ENCODE measurements at places on chromosomes 3 and 15.
A peak's percentile ranks its signal among the peaks of the same experiment; 100 is the strongest.

DNA sequence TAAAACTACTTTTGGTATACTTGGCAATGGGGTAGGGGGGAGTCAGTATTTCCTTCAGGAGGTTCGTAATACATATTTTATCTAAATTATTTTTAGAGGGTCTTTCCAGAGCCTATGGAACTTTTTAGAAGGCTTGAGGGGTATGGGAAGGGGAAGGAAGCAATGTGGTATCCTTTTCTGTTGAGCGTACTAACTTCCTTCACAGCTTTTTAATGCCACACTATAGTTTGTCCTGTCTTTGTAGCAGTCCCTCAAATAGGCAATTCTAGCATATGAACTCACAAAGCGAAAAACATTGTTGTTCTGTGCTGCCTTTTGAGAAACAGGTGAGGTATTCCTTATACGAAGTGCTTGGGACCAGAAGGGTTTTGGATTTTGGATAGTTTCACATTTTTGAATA, 22.3 kb upstream of the P2RY13 start:
- DNase-seq = no peak

DNA sequence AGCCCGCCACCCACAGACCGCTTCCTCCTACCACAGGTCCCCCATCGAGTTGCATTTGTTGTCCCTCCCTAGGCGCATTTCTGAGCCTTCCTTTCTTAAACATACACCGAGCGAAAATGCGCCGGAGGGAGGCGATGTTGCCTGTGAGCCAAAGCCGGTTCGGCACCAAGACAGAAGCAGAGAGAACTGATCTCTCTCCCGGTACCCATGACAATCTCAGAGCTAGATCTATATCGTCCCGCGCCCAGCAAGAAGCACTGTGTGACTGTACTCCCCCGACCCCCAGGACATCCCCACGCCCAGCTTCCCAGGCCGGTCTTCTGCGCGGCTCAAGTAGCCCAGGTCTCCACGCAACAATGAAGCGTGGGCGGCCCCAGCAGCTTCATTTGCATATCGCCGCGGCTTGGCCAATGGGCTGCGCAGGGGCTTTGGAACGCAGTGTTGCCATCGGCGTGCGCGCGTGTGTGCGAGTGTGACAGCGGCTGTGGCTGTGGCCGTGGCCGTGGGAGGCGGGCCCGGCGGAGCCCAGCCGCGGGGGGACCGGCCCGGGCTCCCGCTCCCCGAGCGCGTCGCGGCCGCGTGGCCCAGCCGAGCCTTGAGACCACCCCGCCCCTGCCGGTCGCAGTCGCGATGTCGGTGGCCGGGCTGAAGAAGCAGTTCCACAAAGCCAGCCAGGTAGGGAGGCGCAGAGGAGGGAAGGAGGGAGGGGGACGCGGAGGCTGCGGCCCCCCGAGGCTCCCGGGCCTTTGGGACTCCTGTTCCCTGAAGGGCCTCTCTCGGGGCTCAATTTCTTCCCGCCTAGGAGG, at the start of gene SH3GL3:
SH3GL3 (plus strand) TSS at position 438 of the 806 bp plus-strand sequence; CDS start at position 631, 193 bp downstream.
- DNase-seq = peak; percentile 68

DNA sequence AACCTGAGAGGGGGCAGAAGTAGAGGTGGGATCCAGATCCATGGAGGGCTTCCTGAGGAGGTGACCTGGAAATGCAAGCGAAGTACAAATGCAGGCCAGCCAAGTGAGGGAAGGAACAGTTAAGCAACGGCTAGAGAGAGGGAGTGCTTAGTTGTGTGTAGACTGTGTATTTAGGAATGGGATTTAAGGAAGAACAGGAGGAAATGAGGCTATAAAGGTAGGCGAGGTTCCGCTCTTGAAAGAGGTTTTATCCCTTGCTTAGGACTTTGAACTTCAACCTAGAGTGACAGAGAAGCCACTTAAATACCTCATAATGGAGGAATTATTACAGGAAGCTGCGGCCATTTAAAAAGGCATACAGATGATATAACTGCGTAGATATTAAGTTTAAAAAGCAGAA, 295.1 kb downstream of the THSD4 start:
- no peak for DNase-seq

DNA sequence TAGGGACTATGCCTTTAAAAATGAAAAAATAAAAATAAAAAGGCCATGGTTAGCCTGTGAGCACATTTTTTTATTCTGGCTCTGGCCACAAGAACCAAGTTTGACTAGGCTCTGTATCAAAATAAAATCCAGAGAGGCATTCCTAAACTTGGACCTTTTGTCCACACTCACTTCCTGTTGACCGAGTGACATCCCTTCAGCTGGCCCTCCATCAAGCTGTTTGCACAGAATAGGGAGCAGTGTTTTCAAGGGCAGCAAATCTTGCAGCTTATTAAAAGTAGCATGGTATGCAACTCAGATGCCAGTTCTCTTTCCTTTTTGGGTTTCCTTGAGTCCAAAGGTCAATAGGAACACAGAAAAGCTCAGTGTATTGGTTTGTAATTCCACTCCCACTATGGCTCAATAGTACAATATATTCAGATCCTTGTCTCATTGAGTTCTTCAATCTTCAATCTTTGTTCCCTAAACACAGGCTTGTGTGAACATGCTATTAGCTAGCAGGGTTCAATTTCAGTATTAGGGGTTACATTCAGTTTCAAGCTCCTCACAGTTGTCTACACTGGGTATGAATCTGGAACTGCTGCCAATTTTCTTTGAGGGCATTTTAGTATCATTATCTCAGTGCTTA, 244.5 kb downstream of the RBMS3 start:
- peak; percentile 59 for DNase-seq

- no peak for DNase-seq
Observed at GRCh38 chr3:72190050-72190449, 405.1 kb upstream of the PROK2 start.

DNA sequence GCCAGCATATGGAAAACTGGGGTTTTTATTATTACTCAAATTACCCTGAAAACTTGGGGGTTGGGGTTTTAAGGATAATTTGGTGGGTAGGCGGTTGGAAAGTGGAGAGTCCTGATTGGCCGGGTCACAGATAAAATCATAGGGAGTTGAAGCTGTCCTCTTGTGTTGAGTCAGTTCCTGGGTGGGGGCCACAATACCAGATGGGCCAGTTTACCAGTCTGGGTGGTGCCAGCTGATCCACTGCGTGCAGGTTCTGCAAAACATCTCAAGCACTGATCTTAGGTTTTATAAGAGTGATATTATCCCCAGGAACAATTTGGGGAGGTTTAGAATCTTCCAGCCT, 4.9 kb upstream of the ZNF662 start:
- DNase-seq = no peak

- DNase-seq = no peak
Observed at GRCh38 chr3:43417133-43417532, 130.8 kb downstream of the SNRK start.

DNA sequence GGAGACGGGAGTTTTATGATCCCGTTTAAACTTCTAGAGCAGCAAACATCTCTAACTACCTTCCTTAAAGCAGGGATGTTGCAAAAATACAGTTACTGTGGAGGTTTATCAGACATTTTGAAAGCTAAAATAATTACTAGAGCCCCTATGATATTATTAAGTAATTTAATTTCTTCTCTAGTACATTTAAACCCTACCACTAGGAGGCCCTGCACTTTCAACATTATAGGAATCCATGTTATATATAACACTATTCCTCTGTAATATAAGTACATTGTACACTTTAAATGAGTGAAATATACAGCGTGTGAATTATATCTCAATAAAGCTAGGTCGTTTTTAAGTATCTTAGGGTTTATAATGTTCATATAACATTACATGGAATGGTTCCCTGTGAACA, 11.5 kb downstream of the SETMAR start:
- no peak for DNase-seq

GRCh38 chr3:184349563-184350470, 11.6 kb downstream of the CLCN2 start:
- DNase-seq = no peak

DNA sequence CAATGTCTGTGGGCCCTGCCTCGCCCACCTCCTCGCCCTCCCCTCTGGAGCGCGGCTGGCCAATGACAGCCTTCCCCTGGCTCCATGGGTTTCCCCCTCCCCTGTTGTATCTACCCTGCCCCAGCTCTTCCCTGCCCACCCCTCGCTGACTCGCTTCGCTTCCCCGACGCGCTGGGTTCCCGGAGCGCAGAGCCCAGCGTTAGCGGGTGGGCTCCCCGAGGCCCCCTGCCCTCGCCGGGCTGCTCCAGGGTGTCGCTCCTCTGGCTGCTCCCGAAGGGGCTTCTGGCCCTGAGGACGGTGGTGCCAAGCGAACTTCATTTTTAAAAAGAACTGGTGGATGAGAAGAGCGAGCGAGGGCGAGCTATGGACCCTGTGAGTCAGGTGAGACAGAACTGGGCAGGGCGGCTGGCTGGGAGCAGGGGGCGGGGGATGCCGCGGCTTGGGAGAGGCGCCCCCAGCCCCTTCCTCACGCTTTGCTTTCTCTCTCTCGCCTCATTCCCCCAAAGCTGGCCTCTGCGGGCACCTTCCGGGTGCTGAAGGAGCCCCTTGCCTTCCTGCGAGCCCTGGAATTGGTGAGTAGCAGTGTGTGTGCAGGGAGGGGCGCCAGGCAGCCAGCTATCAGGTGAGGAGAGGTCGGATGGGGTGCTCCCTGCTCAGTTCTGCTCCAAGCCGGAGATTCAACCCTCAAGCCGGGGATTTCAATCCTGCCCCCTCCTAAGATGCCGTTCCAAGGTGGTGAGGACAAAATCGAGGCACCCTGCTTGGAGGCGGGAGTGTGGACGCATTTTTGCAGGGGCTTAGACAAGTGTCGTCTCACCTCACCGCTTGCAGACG, at the start of gene SYNPR:
SYNPR (plus strand) TSS at position 138 of the 834 bp plus-strand sequence.
- DNase-seq = no peak

GRCh38 chr3:36957063-36957462, 12.2 kb upstream of the TRANK1 start:
- DNase-seq = no peak

GRCh38 chr3:16633948-16634347, 28.7 kb upstream of the DAZL start:
- DNase-seq = no peak

DNA sequence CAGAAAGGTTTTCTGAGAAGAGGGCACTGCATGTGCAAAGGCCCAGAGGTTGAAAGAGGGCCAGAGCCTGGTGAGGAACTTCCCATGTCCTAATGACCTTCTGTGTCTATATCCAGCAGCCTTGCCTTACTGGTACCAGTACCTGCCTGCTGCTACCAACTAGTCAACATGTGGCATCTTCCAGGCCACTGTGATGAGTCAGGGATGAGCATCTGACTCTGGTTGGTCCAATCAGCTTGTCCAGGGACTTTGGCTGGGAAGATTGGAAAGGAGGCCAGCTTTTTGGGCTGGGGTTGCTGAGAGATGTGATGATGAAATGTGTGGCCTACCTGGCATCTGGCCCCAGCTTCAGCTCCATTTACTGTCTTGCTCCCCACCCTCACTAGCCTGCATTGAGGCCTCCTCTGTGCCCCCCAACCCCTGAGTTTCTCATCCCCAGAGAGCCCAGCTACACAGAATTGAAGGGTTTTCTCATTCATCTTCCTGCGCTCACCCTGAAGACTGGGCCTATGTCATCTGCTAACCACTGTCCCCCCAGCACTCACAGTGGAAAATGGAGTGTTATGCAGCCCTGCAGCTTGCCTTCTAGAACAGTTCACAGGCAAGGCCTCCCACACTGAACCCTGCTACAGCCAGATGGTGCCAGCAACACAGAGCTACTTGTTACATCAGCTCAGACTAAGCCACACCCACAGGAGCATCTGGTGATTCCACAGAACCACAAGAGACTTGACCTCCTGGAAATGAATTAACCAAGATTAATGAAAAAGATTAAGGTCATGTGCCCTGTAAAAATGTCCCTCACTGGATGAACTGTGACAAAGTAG, 1.3 kb upstream of the TWF2 start:
- peak; percentile 95 for DNase-seq

- no peak for DNase-seq
Observed at GRCh38 chr15:47794252-47794914, 77.1 kb downstream of the SEMA6D start.

- no peak for DNase-seq
Observed at GRCh38 chr15:77376770-77377169, 43.1 kb downstream of the PEAK1 start.

- peak; percentile 30 for DNase-seq
Observed at GRCh38 chr3:122944671-122945161, 82.8 kb downstream of the SEMA5B start.

DNA sequence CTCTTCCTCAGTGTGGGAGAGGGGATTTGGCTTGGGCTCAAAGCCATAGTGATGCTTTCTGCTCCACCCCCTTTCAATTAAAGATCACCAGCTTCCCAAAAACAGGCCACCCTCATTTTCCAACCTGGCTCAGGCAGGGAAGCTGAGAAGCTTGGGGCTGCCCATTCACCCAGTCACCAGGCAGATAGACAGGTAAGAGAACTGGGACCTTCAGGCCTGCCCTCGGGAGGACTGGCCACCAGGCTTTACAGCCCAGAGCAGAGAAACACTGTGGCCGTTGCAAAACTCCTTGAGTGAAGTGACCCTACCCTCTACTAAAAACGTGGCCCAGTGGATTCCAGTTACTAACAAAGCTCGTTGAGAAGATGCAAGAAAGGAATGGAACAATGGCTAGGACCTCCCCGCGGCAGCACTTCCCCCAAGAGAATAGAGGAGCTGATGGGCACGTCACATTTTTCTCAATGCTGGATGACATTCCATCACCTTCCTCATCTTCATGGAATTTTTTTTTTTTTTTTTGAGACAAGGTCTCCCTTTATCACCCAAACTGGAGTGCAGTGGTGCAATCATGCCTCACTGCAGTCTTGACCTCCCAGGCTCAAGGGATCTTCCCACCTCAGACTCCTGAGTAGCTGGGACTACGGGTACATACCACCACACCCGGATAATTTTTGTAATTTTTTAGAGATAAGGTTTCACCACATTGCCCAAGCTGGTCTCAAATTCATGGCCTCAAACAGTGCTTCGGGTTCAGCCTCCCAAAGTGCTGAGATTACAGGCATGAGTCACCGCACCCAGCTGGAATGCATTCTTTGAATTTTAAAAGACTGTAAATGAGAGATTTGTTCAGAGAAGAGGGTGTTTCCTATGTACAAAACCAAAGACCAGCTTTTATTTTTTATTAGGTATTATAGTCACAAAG, 37.9 kb downstream of the LIPC start:
- peak; percentile 54 for DNase-seq

DNA sequence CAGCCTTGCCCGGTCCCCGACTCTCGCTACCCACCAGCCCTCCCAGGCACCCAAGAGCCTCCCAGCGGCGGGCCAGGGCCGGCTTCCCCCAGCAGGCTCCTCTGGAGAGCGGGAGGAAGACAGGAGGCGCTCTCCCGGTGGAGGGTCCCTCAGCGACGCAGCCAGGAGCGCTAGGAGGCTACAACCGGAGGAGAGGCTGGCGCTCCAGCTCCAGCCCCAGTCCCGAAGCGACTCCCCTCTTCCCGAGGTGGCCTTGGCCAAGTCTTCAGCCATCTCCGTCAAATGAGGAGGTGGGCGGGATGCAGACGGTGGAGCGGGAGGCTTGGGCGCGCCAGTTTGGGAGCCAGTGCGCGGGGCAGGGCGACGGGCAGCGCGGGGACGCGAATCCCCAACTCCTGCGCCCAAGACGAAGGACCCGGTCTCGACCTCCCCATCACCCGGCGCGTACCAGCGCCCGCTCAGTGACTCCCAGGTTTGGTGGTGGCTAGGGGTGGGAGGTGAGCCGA, 722 bp downstream of the CHRNA3 start:
- no peak for DNase-seq

DNA sequence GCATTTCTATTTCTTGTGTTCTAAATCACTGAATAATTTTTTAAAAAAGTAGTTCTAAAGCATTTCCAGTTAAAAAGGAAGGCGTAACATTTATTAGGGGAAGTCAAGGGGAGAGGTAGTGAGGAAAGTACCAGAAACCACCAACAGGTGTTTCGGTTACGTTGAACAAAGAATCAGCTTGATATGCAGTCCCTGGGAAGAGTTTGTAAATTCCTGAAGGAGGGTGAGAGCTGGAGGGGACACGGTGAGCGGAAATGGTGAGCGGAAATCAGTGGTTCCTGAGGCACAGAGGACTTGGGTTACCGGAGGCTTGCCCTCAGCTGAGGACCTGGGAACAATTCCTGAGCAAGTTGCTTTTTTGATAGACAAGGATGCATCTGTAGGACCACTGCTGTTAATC, 17.8 kb downstream of the MAP2K1 start:
- no peak for DNase-seq

Measured in AG08395 (cell line).